Inflammatory macrophage treated with lipopolysaccharide for 4 hours (primary cell): ENCODE measurements at places on chromosomes 12 and 14.

DNA sequence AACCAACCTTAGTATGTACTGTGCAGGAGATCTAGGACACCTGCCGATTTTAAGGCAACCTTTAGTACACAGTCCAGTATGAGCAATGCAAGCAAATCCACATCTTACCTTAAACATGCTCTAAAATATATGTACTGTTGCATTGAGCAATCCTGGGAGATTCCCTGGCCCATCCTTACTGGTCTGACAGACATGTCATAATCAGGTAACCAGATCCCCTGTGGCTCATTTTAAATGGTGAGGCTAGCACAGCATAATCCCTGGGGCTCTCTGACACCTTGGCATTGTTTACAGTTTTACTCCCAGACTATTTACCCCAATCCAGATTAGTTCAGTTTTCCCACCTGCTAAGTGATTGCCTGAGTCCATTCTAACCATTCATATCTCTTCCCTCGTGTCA lies 15.1 kb downstream of the BMAL2 start:
- DNase-seq = no peak

DNA sequence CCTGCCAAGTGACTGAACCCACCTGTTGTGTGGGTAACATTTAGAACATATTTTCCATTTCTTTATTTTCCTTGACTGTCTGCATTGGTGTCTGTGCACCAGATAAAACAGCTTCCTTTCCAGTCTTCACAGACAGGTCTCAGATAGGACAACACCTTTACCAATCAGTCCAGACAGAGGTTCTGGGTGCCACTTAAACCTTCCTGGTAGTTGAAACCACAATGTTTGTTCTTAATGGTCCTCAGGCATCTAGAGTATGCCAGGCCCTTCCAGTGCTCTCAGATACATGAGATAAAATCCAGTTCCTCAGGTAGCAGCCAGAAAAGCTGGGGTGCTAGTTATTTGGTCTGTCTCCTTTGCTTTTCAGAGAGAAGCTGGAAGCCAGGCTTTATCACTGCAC lies 7.0 kb upstream of the CLEC2D start:
- no peak for DNase-seq

GRCh38 chr12:76340680-76341435 lies 7.4 kb downstream of the BBS10 start:
- peak; percentile 45 for DNase-seq

DNA sequence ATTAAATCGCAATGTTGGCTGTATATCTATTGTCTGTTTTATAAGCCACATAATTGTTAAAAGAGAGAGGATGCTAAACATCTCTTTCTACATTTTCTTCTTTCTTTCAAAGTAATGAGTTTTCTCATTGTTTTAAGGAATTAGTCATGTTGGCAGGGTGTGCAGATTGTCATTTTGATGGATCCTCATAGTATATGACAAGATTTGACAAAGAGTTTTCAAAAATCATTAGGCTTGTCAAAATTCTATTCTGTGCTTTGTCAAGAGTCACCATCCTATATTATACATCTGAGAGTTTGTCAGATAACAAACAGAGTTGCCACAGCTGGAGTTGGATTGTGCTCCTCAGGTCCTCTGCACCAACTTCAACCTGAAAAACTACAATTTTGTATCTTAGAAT lies 35.4 kb upstream of the APPL2 start:
- DNase-seq = no peak

DNA sequence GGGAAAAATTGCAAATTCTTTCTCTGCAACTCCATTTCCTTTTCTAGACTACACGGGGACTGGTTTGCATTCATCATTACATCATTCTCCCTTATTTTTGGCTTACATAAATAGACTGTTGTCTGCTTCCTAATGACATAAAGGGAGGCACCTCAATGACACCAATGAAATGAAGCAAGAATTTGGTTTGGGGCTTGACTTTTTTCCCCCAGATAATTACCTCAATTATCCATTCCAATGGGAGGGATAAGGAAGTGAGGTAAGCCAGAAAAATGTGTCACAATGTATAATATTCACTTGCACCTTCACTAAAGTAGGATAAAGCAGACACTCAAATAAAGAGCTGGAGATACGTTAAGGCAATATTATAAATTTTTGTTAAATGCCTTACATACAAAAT lies 240.6 kb upstream of the GRIP1 start:
- no peak for DNase-seq

DNA sequence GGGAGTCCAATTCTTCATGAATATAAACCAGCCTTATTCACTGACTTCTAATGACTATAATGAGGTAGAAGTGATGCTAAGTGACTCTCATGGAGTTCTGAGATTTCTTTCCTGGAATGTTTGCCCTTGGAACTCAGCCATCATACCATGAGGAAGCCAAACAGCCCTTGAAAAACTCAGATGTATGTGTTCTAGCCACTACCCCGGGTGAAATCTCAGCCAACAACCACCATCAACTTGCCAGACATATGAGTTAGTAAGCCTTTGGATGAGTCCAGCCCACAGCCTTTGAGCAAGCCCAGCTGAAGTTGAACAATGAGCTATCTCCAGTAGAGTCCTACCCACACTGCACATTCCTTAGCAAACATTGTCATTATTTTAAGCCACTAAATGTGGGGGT lies 149.5 kb downstream of the SLC6A15 start:
- DNase-seq = no peak

GRCh38 chr12:99611599-99611998 lies 36.0 kb upstream of the GARIN6 start:
- no peak for DNase-seq
